ENCODE measurements at places on chromosomes 4 and X.

- DNase-seq = no peak
Observed at GRCh38 chrX:8632924-8633323, 99.0 kb downstream of the ANOS1 start.

DNA sequence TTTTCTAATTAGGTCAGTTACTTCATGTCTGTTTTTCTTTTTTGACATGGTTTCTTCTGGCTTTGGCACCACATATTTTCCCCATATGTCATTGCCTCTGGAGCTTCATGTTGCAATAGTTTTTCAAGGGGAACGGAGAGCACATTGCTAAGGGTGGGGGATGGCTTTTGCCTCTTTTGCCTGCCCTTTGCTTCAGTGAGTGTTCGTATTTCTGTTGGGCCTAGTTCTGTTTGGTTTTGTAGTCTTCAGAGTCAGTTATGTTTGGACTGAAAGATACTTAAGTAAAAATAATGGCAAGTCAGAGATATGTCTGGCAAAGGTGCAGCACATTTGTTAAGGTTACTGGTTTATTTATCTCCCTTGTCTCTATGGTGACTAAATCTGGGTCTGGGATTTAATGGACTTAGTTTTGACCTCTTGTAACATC lies 29.1 kb downstream of the FHL1 start:
- DNase-seq = no peak

GRCh38 chr4:48778431-48779094 lies 1.5 kb downstream of the FRYL start:
- DNase-seq = no peak

GRCh38 chr4:159689526-159689925 lies 586.6 kb downstream of the RAPGEF2 start:
- no peak for DNase-seq

DNA sequence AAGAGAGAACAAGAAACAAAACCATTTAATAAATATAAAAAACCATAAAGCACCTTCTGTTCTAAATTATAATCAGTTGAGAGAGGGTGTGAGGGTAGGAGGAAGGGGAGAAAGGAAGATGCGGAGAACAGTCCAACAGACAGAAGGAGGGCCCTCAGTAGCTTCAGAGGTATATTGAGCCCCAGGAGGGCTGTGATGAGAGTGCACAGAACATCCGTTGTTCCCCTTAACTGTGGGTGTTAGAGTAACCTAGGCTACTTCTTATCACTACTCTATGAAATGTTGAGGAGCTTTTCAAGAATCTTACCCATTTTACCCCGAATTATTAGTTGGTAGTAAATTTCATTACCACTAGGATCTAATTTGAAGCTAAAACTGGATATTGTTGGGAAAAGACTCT lies 13.8 kb downstream of the GPC3 start:
- no peak for DNase-seq

GRCh38 chr4:139300431-139301112 lies 733 bp upstream of the NAA15 start:
- DNase-seq = no peak

GRCh38 chrX:68686097-68686977 lies 38.9 kb downstream of the STARD8 start:
- DNase-seq = no peak

DNA sequence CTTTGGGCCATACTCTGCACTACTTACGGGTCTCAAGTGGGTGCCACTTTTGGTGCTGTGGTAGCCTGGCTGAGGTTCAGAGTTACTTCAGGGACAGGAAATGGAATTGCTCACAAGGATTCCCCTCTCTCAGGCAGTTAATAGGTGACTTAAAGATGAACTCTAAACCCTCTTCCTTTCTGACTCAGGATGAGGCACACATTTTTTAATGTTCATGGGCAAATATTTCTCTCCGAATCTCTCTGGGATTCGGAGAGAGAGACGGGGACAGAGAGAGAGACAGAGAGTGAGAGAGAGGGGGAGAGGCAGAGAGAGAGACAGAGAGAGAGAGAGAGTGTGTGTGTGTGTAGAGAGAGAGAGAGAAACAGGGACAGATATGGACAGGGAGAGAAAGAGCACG lies 79.8 kb downstream of the NYX start:
- DNase-seq = no peak

DNA sequence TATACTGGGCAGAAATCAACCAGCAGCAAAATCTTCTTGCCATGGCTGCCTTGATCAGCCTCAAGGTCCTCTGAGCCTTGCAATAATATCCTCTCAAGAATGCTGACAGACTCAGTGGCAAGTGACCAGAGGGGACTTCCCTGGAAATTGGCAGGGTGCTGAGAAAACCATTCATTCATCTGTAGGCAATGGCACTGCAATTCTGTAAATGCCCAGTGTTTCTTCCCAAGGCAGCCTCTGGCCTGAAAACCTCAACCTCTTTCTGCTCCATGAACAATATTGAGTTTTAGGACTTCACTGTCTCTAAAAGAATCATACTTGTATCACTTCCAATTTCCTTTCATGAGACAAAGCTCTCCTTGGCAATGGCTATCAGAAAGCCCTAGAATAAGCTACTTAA lies 754.3 kb upstream of the TENM3 start:
- DNase-seq = no peak

GRCh38 chrX:153032397-153033118 lies 23.7 kb upstream of the PNMA3 start:
- DNase-seq = peak; percentile 35

DNA sequence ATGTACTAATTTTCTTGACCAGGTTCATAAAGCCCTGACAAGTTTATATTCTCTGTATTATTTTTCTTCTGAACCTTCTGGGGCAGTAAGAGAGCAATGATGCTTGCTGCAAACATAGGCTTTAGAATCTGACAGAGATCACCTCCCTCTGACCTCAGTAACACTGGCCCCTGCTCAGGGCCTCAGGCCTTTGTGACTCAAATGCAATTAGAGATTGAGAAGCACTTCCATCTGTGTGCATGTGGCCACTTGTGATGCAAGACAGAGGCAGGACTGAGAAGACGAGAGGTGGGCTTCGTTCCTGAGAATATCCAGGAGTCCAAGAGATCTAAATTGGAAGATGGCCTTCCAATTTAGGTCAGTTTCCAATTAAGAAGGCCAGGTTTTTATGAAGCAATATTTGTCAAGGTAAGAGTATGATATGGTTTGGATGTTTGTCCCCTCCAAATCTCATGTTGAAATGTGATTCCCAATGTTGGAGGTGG lies 82.8 kb upstream of the VEGFC start:
- DNase-seq = no peak

GRCh38 chr4:68304731-68305130 lies 45.2 kb downstream of the YTHDC1 start:
- no peak for DNase-seq

GRCh38 chr4:85556283-85556682 lies 81.3 kb downstream of the ARHGAP24 start:
- no peak for DNase-seq

GRCh38 chr4:97987019-97987648 lies 156.1 kb downstream of the STPG2 start:
- no peak for DNase-seq

DNA sequence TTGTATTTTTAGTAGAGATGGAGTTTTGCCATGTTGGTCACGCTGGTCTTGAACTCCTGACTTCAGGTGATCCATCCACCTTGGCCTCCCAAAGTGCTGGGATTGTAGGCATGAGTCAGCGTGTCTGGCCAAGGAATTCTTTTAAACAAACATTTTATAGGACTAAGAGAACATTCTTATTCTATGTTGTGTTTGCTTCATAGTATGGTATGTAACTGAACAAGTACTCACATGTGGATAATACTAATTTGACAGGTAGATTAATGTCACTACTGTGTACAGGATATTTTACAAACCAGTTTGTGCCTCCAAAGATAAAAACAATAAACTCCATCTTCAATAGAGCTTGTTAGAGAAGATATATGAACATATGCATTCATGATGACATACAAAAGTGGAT lies 1353.4 kb downstream of the PCDH7 start:
- DNase-seq = no peak

DNA sequence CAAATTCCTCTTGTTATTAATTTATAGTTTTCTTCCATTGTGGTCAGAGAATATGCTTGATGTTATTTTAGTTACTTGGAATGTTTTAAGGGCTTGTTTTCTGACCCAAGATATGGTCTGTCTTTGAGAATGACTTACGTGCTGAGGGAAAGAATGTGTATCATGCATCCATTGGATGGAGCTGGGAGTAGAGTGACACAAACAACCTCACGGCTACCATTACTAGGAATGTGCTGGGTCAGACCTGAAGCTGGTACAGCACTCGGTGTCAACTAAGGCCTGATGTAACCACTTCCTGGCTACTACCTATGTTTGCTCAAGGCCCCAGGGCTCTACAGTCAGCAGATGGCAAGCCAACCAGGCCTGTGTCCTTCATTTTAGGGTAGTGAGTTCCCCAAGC lies 257.8 kb downstream of the FAT4 start:
- no peak for DNase-seq

DNA sequence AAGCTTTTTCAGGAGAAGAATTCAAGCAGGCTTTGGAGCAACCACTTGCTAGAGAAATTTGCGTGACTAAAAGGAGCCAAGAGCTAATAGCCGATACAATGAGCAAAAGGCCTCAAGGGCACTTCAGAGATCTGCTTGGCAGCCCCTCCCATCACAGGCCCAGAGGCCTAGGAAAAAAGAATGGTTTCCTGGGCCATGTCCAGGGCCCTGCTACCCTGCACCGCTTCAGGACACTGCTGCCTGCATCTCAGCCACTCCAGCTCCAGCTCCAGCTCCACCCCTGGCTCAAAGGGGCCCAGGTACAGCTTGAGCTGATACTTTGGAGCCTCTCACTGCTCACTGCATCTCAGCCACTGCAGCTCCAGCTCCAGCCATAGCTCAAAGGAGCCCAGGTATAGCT lies 98.9 kb downstream of the FAM13A start:
- DNase-seq = no peak

GRCh38 chrX:115259238-115259875 lies 25.5 kb upstream of the LRCH2 start:
- no peak for DNase-seq

DNA sequence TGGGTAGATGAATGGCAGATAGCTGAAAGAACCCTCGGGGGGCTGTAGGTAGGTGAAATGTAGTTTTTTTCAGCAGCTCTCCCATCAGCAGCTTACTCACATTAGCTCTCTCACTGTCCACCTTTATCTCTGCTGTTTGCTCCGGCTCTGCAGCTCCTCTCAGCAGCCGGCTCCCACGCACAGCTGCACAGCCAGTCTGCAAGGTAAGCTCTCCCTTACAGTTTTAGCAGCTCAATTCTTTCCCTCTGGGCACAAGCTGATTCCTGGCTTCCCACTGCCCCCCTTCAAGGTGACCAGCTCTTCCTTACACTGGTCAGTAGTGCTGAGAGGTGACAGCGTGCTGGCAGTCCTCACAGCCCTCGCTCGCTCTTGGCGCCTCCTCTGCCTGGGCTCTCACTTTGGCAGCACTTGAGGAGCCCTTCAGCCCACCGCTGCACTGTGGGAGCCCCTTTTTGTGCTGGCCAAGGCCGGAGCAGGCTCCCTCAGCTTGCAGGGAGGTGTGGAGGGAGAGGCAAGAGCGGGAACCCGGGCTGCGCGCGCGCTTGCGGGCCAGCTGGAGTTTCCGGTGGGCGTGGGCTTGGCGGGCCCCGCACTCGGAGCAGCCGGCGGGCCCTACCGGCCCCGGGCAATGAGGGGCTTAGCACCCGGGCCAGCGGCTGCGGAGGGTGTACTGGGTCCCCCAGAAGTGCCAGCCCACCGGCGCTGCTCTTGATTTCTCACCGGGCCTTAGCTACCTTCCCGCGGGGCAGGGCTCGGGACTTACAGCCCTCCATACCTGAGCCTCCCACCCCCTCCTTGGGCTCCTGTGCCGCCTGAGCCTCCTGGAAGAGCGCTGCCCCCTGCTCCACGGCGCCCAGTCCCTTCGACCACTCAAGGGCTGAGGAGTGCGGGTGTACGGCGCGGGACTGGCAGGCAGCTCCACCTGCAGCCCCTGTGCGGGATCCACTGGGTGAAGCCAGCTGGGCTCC lies 393.6 kb downstream of the CENPC start:
- no peak for DNase-seq

- DNase-seq = no peak
Observed at GRCh38 chrX:6614506-6614905, 79.6 kb upstream of the VCX3A start.

DNA sequence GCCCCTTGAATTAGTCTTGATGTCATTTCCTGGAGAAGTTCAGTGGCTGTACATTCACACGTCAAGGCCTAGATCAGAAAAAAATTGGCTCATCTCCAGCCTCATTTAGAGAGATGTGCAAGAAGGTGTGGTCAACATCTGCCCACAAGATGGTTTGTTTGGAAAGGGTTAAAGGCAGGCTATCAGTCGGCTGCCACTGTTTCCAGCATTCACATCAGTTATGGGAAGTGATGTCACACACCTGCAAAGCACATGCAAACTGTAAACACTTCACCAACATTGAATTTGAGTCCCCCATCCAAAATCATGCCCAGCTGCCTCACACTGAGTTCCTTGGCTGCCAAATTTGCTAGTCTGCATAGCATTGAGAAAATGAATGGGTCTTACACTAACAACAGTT lies 498.3 kb upstream of the INTU start:
- DNase-seq = no peak

DNA sequence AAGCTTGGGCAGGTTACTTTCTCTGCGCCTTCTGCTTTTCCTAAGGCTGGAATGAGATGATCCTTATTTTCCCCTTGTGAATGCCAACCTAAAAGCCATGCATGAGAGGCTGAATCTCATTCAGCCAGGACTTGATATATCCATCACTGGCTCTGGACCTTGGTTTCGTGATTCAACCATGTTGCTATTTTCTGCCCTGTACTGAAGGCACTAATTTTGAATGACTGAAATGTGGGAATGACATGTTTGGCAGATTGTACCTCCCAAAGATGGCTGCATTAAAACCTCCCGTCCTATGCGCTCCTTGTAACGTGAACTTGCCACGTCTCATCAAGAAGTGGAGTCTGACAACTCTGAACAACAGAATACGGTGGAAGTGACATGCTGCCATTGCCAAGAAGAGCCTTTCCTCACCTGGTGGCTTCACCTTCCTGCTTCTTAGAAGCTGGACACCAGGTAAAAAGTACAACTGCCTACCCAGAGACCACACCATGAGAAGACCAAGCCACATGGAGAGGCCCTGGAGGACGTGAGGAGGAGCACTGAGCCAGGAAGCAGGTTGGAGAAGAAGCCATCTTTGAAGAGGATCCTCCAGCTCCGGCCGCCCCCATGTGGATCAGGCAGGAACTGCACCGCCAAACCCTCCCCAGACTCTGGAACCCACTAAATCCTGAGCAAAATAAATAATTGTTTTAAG lies 174.5 kb downstream of the NSUN7 start:
- no peak for DNase-seq

DNA sequence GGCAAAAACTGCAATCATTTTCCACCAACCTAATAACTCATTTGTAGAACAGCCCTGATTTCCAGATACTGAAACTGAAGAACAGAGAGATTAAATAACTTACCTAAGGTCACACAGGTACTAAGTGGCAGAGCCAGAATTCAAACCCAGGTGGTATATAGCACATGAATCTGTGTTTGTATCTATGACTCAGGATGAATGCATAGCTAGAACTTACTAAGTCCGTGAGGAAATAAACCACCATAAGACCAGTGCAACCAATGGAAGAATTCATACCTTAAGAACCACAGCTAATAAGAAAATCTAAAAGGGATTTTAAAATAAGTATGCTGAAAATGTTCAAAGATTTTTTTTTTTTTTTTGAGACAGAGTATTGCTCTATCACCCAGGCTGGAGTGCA lies 1.5 kb upstream of the PLAC1 start:
- no peak for DNase-seq
